Activated CD4-positive, CD25-positive, alpha-beta regulatory T cell treated with anti-CD3 and anti-CD28 coated beads, Interleukin-2, amount 50 U/mL, for 16 hours (primary cell): ENCODE measurements at places on chromosomes 3 and 15.

DNA sequence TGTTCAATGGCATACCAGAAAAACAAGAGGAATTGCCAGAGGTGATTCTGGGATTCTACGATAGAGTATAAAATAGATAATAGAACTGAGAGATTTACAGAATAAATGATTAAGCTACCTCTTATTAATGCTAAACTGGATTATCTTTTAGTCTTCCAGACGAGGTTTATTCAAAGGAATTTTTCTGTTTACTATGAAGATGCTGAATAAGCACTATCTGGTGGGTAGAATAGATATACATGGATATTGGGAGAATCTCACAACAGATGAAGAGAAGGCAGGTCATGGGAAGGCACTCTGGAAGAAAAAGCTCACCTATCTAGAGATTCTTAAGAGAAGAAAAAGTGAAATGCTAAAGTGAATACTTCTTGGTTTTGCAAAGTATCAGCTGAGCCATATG, 11.2 kb downstream of the CIP2A start:
- no peak for DNase-seq

GRCh38 chr15:26355472-26356074, 417.3 kb downstream of the GABRB3 start:
- no peak for DNase-seq

DNA sequence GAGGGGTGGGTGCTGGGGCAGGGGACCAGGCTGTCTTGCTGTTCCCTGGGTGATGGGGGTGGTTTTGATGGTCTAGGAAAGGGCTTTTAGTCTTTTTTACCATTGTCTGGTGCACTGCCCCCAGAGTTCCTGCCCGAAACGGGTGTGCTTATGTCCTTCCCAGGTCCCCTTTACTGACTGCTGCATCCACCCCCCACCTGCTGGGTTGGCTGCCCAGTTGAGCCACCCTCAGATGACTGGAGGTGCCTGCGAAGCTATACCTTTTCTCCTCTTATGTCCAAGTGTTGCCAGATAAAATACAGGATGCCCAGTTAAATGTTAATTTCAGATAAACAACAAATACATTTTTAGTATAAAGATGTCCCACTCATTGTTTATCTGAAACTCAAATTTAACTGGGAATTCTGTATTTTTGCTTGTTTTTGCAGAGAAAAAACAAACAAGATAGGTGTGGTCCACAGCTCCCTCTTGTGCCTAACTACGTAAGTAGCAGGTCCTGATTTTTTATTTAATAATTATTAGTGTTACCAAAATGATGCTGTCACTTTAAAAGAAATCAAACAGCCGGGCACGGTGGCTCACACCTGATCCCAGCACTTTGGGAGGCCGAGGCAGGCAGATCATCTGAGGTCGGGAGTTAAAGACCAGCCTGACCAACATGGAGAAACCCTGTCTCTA, 6.1 kb upstream of the RPP14 start:
- DNase-seq, result no peak

- DNase-seq, result no peak
Measured at GRCh38 chr3:18650731-18651130, 225.6 kb upstream of the SATB1 start.

GRCh38 chr3:128624526-128625138, 26.0 kb downstream of the RPN1 start:
- DNase-seq, result no peak

GRCh38 chr3:11660242-11660641, 16.5 kb upstream of the VGLL4 start:
- no peak for DNase-seq

DNA sequence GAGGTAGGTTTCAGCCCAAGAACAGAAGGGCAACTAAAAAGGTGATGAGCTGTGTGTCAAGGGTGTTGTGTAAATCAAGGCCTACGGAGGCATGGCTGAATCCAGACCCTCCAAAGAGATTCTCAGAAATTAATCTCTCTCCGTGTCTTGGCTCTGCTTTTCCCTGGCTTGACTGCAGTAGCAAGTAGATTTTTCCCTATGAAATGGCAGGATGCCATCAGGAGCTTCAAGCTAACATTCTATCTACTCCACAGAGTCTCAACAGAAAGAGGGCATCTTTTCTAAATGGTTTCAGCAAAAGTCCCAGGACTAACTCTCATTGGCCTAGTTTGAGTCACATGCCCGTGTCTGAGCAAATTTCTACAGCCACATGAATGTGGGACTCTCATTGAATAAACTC, 58.3 kb downstream of the LSM3 start:
- DNase-seq, result no peak

DNA sequence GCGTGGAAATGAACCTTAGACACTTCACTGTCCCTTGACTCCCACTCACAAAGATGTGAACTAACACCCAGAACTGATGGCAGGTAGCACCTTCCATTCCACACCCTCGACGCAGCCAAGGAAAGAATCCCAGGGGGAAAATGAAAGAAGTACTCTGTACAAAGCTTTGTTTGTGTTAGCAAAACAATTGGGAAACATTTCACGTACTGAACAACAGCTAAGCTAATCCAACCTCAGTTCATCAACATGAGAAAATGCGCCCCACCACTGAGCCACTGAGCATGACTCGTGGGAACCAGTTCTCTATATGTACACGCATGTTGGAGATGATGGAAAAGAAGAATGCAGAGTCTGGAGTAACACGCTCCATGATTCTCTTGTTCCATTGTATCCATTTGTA, 32.0 kb downstream of the CORO2B start:
- DNase-seq, result no peak

GRCh38 chr3:34254285-34254684, 455.9 kb downstream of the PDCD6IP start:
- DNase-seq, result no peak

DNA sequence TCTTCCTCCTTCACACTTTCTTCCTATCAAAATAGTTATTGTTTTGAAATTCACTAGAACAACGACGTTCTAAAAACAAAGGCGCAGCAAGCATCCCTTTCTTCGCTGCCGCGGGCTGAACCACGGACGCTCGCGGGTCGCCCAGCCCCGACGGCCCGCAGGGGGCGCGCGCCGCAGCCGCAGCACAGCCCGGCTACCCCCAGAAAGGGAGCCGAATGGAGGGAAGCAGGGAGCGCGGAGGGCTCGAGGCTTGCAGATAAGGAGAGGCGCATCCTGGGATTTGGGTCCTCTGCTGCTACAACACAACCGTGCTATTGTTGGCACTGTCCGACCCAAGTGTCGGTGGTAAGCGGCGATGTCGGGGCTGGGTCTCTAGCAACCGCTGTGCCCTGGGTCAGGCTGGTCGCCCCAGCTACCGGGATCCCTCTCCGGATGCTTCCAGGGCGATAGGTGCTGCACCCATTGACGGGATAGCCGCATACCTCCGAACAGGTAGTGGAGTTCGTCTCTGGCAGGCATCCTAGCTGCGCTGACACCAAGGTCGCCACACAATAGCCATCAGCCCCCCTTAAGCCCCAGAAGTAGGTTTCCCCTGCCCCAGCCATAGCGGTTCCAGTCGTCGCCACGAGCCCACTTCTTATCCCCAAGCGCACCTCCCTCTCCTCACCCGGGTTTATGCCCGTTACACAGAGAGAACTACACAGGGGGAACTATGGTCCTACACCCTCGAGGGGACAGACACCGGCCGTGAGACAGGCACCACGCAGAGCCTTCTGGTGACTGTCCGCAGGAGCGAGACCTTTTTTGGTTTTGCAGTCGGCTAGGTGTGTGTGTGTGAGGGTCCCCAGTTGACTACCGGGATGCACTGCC, 6.0 kb downstream of the ONECUT1 start:
- no peak for DNase-seq

GRCh38 chr3:101102678-101103296, 109.6 kb upstream of the ABI3BP start:
- no peak for DNase-seq
